ENCODE measurements at places on chromosomes 11 and 22. TPM values are rescaled to one million over a fixed set of nuclear protein-coding genes. Genes with fewer than 3 reads are reported as not detected.
A peak's percentile ranks its signal among the peaks of the same experiment; 100 is the strongest.

DNA sequence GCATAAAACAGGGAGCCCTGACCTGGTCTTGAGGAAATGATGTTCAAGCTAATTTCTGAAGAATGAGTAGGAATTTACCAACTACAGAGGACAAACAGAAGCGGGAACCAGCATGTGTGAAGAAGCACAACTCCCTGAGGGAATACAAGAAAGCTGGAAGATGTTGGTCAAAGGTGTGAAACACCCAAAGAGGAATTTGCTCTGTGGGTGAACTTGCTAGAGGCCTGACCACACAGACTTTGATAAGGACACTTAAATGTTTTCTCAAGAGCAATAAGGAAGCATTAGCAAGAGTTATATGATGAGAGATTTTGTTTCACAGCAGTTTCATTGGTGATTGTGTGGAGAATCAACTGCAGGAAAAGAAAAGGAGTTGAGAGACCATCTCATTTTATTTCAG is 17.6 kb downstream of the SLC5A12 start:
- H3K36me3 ChIP-seq, result no peaks in the 10 kb centered on the region
- no peak overlapping the region for H3K27ac ChIP-seq
- DNase-seq, result no peak
- H3K4me1 ChIP-seq, result no peaks in the 10 kb centered on the region
- H3K4me3 ChIP-seq, result no peak overlapping the region

DNA sequence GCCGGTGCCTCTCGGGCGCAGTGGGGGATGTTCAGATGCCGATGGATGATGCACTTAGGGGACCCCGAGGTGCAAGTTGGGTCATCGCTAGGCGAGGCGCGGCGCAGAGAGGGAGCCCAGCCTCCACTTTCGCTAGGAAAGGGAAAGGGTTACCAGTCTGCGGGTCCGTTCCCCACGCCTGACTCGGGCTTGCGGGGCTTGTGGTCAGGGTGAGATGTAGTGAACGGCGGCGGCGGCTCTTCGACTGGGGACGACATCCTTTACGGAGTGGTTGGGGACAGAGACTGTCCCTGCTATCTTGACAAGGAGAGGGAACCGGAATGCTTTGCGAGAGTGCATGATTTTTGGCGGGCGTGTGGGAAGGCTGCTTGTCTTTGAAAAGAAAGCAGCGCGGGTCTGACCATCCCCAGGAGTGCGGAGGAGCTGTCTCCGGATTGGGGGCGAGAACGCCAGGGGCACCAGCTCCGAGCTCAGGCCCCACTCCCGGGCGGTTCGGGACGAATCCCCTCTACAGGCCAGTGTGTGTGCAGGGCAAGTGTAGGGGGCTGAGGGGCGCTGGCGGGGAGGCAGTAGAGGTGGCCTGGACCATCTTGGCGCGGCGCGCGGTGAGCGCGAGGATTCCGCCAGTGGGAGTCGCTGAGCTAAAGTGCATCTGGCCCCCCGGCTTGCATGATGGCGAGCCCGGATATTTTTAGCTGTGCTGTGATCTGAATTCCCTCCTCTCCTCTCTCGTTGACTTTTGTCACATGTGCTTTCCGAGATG is 1.1 kb downstream of the FAT3 start:
- no peak overlapping the region for H3K4me3 ChIP-seq
- H3K36me3 ChIP-seq, result no peaks in the 10 kb centered on the region
- peaks cover 59% of the 10 kb centered on the region for H3K27me3 ChIP-seq
- DNase-seq, result no peak

DNA sequence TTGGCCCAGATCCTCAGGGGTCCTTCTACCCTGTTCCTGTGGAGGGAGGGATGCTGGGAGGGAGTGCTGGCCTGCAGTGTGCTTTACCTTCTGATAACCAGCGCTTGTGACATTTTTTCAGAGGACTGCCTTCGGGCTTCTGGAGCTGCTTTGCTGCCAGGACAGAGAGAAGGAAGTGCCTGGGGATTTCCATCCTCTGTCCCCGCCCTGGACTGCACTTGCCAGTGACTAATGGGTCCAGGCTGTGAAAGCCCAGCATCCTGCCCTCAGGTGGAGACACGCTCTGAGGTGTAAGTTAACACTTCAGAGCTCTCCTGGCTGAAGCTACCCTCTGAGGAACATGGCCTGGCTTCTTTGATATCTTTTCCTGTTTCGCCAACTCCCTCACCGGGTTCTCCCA is 158.7 kb upstream of the SYT13 start:
- H3K36me3 ChIP-seq, result no peaks in the 10 kb centered on the region
- no peak overlapping the region for H3K4me3 ChIP-seq
- DNase-seq, result peak; percentile 5
- peaks cover 9% of the 10 kb centered on the region for H3K27me3 ChIP-seq
- no peak overlapping the region for H3K27ac ChIP-seq

DNA sequence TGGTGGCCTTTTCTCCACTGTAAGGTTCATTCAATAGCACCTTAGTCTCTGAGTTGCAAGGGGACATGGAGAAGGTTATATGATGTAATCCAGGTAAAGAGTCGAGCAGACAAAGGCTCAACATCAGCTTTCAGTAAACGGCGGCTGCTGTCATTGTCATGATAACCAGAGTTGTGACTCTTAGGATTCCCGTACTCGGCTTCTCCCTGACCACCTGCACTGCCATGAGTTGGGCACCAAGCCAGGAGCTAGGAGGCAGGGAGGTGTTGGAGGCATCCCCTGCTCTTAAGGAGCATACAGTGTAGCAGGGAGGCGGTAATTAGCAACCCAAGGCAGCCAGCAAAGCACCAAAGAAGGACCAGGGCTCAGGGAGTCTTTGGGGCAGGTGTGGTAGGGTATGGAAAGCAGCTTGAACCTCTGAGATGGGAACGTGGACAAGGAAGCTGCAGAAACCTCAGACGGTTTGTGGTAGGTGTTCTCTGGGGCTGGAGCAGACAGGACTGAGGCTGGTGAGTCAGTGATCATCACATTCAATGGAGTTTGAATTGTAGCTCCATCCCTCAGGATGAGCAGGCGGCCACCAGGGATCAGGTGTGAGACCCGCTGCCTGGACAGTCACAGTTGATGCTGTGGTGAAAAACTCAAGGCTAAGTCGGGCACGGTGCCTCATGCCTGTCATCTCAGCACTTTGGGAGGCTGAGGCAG is 31.7 kb downstream of the LIF start:
- peaks cover 9% of the 10 kb centered on the region for H3K27me3 ChIP-seq
- H3K4me1 ChIP-seq, result peaks cover 33% of the 10 kb centered on the region
- no peak overlapping the region for H3K27ac ChIP-seq

- H3K4me1 ChIP-seq, result peaks cover 23% of the 10 kb centered on the region
- no peak overlapping the region for H3K27ac ChIP-seq
- H3K36me3 ChIP-seq, result no peaks in the 10 kb centered on the region
- no peaks in the 10 kb centered on the region for H3K27me3 ChIP-seq
- DNase-seq, result no peak
Observed at GRCh38 chr11:59758401-59759037, 3.3 kb downstream of the STX3 start.

- peaks cover 8% of the 10 kb centered on the region for H3K36me3 ChIP-seq
- H3K4me3 ChIP-seq, result peak overlapping the region; percentile 47
- peaks cover 11% of the 10 kb centered on the region for H3K4me1 ChIP-seq
- peak overlapping the region; percentile 88 for H3K27ac ChIP-seq
- no peaks in the 10 kb centered on the region for H3K27me3 ChIP-seq
- peak; percentile 58 for DNase-seq
Observed at GRCh38 chr22:23119494-23120414, 22.0 kb downstream of the RSPH14 start.

GRCh38 chr22:25420925-25421904 is 143.3 kb upstream of the GRK3 start:
- H3K36me3 ChIP-seq, result no peaks in the 10 kb centered on the region
- H3K4me1 ChIP-seq, result peaks cover 23% of the 10 kb centered on the region
- no peak overlapping the region for H3K27ac ChIP-seq
- peaks cover 78% of the 10 kb centered on the region for H3K27me3 ChIP-seq
- DNase-seq, result no peak

- no peak for DNase-seq
- no peaks in the 10 kb centered on the region for H3K27me3 ChIP-seq
- H3K36me3 ChIP-seq, result peaks cover 14% of the 10 kb centered on the region
- H3K27ac ChIP-seq, result no peak overlapping the region
Observed at GRCh38 chr11:64341429-64341828, 1.4 kb downstream of the CCDC88B start.

- H3K27ac ChIP-seq, result peak overlapping the region; percentile 42
- peaks cover 2% of the 10 kb centered on the region for H3K4me1 ChIP-seq
- H3K4me3 ChIP-seq, result no peak overlapping the region
Observed at GRCh38 chr22:27980424-27981148, 61.5 kb upstream of the PITPNB start.

DNA sequence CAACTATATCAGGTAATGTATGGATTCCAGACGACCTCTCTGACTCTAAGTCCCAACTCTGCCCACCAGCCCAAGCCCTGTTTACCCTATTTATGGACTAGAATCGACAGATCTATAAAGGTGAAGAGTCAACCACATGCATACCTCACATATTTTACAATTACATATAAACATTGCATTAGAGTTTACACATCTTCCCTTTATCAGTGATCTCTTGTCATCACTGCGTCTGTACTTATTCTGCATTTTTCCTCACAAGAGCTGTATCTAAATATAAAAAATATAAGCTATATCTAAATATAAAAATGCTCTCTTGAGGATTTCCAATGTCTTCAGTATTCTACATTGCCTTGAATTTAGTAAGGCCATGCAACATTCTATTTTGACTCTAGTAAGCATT is 8.5 kb downstream of the FIBIN start:
- H3K27ac ChIP-seq, result no peak overlapping the region
- DNase-seq, result no peak
- no peak overlapping the region for H3K4me3 ChIP-seq

DNA sequence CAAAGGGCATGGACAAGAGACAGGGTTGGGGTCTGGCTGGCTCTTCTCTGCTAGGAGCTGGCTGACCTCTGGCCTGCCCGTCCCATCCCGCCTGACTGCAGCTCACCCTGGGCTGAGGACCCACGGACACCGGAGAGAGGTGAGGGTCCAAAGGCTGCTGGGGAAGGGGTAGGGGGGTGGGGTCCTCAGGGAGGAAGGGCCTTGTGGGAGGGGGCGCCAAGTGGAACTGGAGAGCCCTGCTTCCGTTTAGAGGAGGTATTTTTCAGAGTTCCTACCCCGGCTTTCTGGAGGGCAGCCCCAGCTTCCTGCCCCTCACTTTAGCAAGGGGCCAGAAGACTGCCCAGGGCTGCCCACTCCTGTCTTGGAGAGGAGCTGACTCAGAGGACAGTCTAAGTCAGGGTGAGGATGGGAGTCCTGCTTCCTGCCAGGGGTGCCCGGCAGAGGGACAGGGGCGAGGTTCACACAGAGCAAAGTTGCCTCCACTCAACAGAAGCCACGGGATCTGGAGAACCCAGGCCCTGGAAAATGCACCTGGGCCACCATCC is 7.1 kb downstream of the LARGE2 start:
- DNase-seq, result no peak
- H3K27me3 ChIP-seq, result no peaks in the 10 kb centered on the region
- H3K27ac ChIP-seq, result peak overlapping the region; percentile 72
- H3K4me3 ChIP-seq, result peak overlapping the region; percentile 32
- H3K4me1 ChIP-seq, result peaks cover 19% of the 10 kb centered on the region

- H3K27me3 ChIP-seq, result peaks cover 34% of the 10 kb centered on the region
- H3K4me1 ChIP-seq, result peaks cover 7% of the 10 kb centered on the region
- H3K27ac ChIP-seq, result no peak overlapping the region
- DNase-seq, result no peak
- H3K36me3 ChIP-seq, result no peaks in the 10 kb centered on the region
Observed at GRCh38 chr22:39296981-39297489, 22.4 kb downstream of the RPL3 start.

DNA sequence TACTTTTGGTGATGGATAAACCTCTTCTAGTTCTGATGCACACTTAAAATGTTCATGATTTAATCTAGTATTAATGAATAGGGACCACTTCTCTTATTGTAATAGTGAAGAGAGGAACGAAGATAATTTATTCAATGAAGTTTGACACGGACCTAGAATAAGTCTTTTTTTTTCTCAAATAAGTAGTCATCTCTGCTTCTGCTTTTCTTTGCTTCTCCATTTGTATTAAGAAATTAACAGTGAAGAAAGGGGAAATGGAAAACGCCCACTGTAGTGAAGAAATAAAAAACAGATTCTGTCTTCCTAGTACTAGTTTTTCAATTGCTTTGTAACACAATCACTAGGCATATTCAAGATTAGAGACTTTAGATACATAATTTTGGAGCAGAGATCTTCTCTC is 73.0 kb downstream of the CD44 start:
- no peaks in the 10 kb centered on the region for H3K27me3 ChIP-seq
- H3K36me3 ChIP-seq, result peaks cover 97% of the 10 kb centered on the region
- peak overlapping the region; percentile 40 for H3K27ac ChIP-seq
- peaks cover 53% of the 10 kb centered on the region for H3K4me1 ChIP-seq
- H3K4me3 ChIP-seq, result no peak overlapping the region
- DNase-seq, result no peak

DNA sequence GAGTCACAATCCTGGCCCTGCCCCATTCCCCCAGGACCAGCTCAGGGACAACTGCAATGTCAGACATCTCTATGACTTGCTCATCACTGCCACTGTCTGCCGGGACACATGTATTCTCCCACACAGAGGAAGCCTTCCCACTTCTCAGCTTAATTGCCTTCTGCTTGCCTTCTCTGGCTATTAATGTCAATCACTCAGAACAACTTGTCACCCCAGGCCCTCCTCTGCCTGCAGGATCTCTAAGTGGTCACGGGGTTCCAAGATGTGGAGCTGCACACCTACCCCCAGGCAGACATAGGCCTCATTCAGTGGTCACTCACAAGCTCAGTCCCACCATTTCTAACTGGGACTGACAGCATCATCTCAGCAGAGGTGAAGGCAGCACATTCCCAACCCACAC is 15.1 kb downstream of the PLEKHA7 start:
- H3K27me3 ChIP-seq, result peaks cover 5% of the 10 kb centered on the region
- no peak overlapping the region for H3K27ac ChIP-seq
- no peak overlapping the region for H3K4me3 ChIP-seq
- H3K36me3 ChIP-seq, result no peaks in the 10 kb centered on the region

- no peak for DNase-seq
- H3K4me1 ChIP-seq, result no peaks in the 10 kb centered on the region
- no peaks in the 10 kb centered on the region for H3K36me3 ChIP-seq
- no peak overlapping the region for H3K27ac ChIP-seq
Observed at GRCh38 chr22:49365910-49366309, 461.8 kb downstream of the BRD1 start.

DNA sequence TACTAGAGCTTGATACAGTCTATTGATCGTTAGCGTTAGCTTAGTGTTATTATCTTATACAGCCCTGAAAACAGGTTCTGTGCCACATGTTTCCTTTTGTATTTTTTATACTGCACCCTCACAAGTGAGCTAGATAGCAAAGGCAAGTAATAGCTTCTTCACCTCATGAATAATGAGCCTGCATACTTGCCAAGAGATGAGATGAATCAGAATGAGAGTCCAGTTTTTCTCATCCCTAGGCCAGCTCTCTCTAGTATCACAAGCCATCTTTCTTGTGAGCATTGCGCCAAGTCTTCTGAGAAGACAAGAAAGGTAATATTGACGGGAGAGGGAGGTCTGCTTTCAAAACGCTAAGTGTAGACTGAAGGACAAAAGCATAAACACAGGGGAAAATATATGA is 8.7 kb upstream of the CARD18 start:
- H3K4me3 ChIP-seq, result no peak overlapping the region
- H3K36me3 ChIP-seq, result no peaks in the 10 kb centered on the region
- H3K27ac ChIP-seq, result no peak overlapping the region
- H3K4me1 ChIP-seq, result no peaks in the 10 kb centered on the region
- DNase-seq, result no peak
- H3K27me3 ChIP-seq, result no peaks in the 10 kb centered on the region

GRCh38 chr22:44047891-44048301 is 23.8 kb downstream of the PARVB start:
- peaks cover 9% of the 10 kb centered on the region for H3K36me3 ChIP-seq
- H3K4me3 ChIP-seq, result no peak overlapping the region

Gene UBE2L6
- 200 TPM for total RNA-seq

Gene FXYD6
- total RNA-seq, result not detected

Gene THOC5
- 63.9 TPM for total RNA-seq

Gene HBG2
- not detected for total RNA-seq

Gene OR52A1
- total RNA-seq, result not detected

Gene LRRC74B
- not detected for total RNA-seq

Gene KCNA4
- total RNA-seq, result not detected

All from activated naive CD8-positive, alpha-beta T cell treated with anti-CD3 and anti-CD28 coated beads for 36 hours (primary cell).